ENCODE measurements at places on chromosomes 2 and 18. TPM values are rescaled to one million over a fixed set of nuclear protein-coding genes. Genes with fewer than 3 reads are reported as not detected.

YPEL5 gene
- total RNA-seq: 53.8 TPM

WDR54 gene
- 62.4 TPM for total RNA-seq

GRCh38 chr2:109419171-109419756 lies 194.5 kb downstream of the SEPTIN10 start:
- ATAC-seq: no peak

- no peak for ATAC-seq
These were observed 43.0 kb upstream of the DSG1 start for GRCh38 chr18:31274931-31275330.

- no peak for ATAC-seq
These were observed 5.2 kb upstream of the NAGK start for GRCh38 chr2:71063216-71063615.

- no peak for ATAC-seq
These were observed 339.8 kb upstream of the TCF4 start for GRCh38 chr18:55927831-55928230.

ADRA2B gene
- 0.16 TPM for total RNA-seq

- ATAC-seq: no peak
These were observed 179.9 kb upstream of the NCKAP5 start for GRCh38 chr2:133748007-133748700.

CCL20 gene
- not detected for total RNA-seq

GRCh38 chr2:69890881-69891280 lies 2.9 kb upstream of the SNRNP27 start:
- no peak for ATAC-seq

Measured in motor neuron (in vitro differentiated cells).